Activated CD4-positive, alpha-beta memory T cell treated with anti-CD3 and anti-CD28 coated beads, Interleukin-2, amount 10 ng/mL, durations not matched to agents 7 days and 5 days (primary cell): ENCODE measurements at places on chromosomes 3 and 15. TPM values are rescaled to one million over a fixed set of nuclear protein-coding genes. Genes with fewer than 3 reads are reported as not detected.

ILDR1 gene
- 1.7 TPM for total RNA-seq

DNA sequence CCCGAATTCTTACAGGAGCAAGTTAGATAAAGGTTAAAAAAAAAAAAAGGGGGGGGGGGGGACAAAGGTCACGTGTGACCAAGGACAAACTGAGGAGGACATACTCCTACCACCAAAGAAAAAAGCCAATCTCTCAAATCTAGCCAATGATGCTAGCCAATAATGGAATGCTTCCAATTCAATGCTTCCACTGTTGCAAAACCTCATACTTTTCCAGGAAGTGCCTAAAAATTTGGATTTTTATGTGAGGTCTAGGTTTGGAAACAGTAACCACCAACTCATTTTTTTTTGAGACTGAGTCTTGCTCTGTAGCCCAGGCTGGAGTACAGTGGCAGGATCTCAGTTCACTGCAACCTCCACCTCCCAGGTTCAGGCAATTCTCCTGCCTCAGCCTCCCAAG is 11.4 kb downstream of the MSL2 start:
- H3K27me3 ChIP-seq = no peaks in the 10 kb centered on the region
- peaks cover 72% of the 10 kb centered on the region for H3K4me1 ChIP-seq
- DNase-seq = no peak
- no peak overlapping the region for H3K27ac ChIP-seq
- H3K4me3 ChIP-seq = no peak overlapping the region

KY gene
- not detected for total RNA-seq

DNA sequence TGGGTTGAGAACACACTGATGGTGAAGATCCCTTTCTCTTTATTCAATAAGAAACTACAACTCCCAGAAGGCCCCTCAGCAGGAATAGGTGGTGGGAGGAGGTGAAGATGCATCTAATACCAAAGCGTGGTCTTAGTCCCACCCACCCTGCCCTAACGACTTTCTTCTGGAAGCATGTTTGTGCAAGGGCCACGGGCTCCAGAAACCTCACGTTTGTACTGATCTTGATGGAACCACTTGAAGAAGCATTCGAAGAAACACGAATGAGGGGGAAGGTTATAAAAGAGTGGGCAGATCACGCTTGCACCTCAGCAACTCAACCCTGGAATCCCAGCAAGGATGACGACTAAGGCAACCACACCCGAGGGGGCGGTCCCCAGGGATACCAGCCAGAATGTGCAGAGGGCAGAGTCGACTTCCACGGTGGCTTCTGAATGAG is 10.6 kb upstream of the SLC25A36 start:
- no peak for DNase-seq
- H3K36me3 ChIP-seq = no peaks in the 10 kb centered on the region
- no peak overlapping the region for H3K4me3 ChIP-seq
- peaks cover 22% of the 10 kb centered on the region for H3K27me3 ChIP-seq

IQCF5 gene
- total RNA-seq = not detected

NPAP1 gene
- total RNA-seq = not detected

NEO1 gene
- total RNA-seq = 7.6 TPM
